Heart left ventricle (tissue), 16 donors: ENCODE measurements at places on chromosomes 5 and 9. TPM values are rescaled to one million over a fixed set of nuclear protein-coding genes. Genes with fewer than 3 reads are reported as not detected.

Gene C1QTNF3
- 11.6 TPM for total RNA-seq

DNA sequence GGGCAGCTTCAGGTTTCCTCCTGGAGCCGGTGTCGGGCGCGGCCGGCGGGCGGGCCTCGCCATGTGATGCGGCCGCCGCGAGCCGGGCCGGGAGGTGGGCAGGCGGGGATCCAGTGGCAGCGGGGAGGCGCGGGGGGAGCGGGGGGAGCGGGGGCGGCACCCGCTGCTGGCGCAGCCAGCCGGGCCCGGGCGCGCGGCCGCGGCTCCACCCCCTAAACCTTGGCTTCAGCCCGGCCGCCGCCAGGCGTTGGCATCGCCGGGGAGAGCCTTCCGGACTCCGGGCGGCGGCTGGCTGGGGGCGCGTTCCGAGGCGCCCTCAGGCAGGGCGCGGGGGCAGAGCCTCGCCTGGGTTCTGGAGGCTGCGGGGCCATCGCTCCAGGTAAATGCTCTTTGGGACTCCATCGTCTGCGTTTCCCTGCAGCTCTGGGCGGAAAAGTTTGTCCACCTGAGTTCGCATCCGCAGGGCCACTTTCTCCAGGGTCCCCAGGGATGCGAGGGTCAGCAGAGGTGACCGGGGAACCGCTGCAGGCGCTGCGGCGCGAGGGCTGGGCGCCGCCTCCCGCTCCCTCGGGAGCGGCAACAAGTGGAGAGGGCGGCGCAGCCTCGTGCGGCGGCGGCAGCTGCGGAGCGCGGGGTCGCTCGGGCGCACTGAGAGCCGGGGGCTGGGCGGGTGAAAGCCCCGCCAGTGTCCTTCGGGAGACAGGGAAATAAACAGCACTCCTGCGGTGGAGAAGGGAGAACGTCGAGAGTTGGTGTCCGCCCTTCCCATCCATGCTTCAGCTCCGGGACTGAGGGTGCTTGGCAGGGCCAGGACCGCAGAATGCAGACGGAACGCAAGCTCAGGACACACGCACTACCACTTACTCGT, at the start of gene ARHGEF28:
Gene ARHGEF28, plus strand, starts transcription at position 253 of the 868 bp plus-strand sequence. CDS start 58,656 bp downstream, outside the sequence.
- H3K4me1 ChIP-seq, result no peaks in the 10 kb centered on the region
- no peaks in the 10 kb centered on the region for H3K27me3 ChIP-seq
- H3K27ac ChIP-seq, result no peak within 1 kb of the TSS
- peak; percentile 47 for DNase-seq
- H3K4me3 ChIP-seq, result peak within 1 kb of the TSS; percentile 75
- no peaks in the 10 kb centered on the region for H3K36me3 ChIP-seq

- no peak overlapping the region for H3K27ac ChIP-seq
- no peak for DNase-seq
- H3K27me3 ChIP-seq, result no peaks in the 10 kb centered on the region
- H3K4me3 ChIP-seq, result no peak overlapping the region
- H3K36me3 ChIP-seq, result no peaks in the 10 kb centered on the region
Observed at GRCh38 chr9:136840140-136840876, 2.0 kb upstream of the AJM1 start.

- DNase-seq, result peak; percentile 87
- no peaks in the 10 kb centered on the region for H3K4me1 ChIP-seq
- no peaks in the 10 kb centered on the region for H3K36me3 ChIP-seq
- peak overlapping the region; percentile 80 for H3K27ac ChIP-seq
Observed at GRCh38 chr5:96384353-96384752, 48.7 kb downstream of the PCSK1 start.

- H3K27ac ChIP-seq, result no peak overlapping the region
- no peak for DNase-seq
- H3K4me1 ChIP-seq, result no peaks in the 10 kb centered on the region
- no peaks in the 10 kb centered on the region for H3K27me3 ChIP-seq
Observed at GRCh38 chr5:107269678-107270077, 401.1 kb downstream of the EFNA5 start.

DNA sequence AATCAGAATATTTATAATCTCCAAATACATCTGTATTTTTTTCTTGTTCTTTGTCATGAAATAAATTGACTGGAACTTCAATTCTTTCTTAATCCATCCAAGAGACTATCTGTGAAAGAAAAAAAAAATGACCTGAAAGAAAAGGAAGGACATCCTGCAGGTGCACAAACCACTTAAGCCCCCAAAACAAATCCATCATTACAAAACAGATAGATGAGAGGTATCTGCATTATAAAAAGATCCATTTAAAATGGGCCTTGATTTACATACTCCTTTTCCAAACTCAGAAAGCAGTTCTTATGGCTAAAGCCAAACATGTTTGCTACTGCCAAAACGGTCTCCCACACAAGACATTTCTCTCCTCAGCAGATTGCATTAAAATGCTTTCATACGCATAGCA, 85.5 kb downstream of the ELAVL2 start:
- H3K36me3 ChIP-seq, result no peaks in the 10 kb centered on the region
- no peaks in the 10 kb centered on the region for H3K4me1 ChIP-seq
- H3K4me3 ChIP-seq, result no peak overlapping the region
- no peaks in the 10 kb centered on the region for H3K27me3 ChIP-seq

GRCh38 chr5:1642221-1642620, 118.5 kb upstream of the LPCAT1 start:
- H3K27ac ChIP-seq, result no peak overlapping the region
- no peak overlapping the region for H3K4me3 ChIP-seq
- no peak for DNase-seq
- no peaks in the 10 kb centered on the region for H3K36me3 ChIP-seq

Gene PCDHGB7
- total RNA-seq, result 11.6 TPM

DNA sequence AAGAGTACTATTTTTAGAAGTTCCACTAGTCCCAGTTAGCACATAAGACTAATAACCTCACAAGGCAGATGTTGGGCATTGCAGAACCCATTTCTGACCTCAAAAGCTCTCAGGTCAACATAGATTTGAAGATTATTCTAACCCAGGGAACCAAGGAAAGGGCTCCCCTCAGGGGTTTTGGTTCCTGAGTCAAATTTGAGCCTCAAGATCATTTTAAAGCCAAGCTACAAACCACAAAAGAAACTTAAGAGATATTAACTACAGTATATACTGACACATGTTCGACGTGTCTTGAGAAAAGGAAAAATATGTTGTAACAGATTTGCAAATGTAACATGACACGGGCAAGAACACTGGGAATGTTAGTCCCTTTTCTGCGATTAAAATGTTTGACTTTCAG, 88.6 kb downstream of the GNAQ start:
- H3K4me3 ChIP-seq, result no peak overlapping the region
- no peaks in the 10 kb centered on the region for H3K36me3 ChIP-seq
- no peaks in the 10 kb centered on the region for H3K27me3 ChIP-seq
- H3K4me1 ChIP-seq, result peaks cover 39% of the 10 kb centered on the region

Gene SPTAN1
- total RNA-seq, result 273 TPM

GRCh38 chr9:113645978-113646253, 182.4 kb downstream of the RGS3 start:
- no peaks in the 10 kb centered on the region for H3K36me3 ChIP-seq
- H3K4me3 ChIP-seq, result no peak overlapping the region
- H3K27ac ChIP-seq, result no peak overlapping the region
- DNase-seq, result no peak

Gene OR1L8
- not detected for total RNA-seq

- no peaks in the 10 kb centered on the region for H3K36me3 ChIP-seq
- H3K27ac ChIP-seq, result no peak overlapping the region
- no peaks in the 10 kb centered on the region for H3K27me3 ChIP-seq
Observed at GRCh38 chr5:133713751-133714150, 101.4 kb upstream of the FSTL4 start.

- peak; percentile 42 for DNase-seq
- H3K27ac ChIP-seq, result peak overlapping the region; percentile 68
- H3K27me3 ChIP-seq, result no peaks in the 10 kb centered on the region
- peak overlapping the region; percentile 71 for H3K4me3 ChIP-seq
- H3K36me3 ChIP-seq, result no peaks in the 10 kb centered on the region
Observed at GRCh38 chr5:147509041-147509709, 693 bp downstream of the DPYSL3 start.

DNA sequence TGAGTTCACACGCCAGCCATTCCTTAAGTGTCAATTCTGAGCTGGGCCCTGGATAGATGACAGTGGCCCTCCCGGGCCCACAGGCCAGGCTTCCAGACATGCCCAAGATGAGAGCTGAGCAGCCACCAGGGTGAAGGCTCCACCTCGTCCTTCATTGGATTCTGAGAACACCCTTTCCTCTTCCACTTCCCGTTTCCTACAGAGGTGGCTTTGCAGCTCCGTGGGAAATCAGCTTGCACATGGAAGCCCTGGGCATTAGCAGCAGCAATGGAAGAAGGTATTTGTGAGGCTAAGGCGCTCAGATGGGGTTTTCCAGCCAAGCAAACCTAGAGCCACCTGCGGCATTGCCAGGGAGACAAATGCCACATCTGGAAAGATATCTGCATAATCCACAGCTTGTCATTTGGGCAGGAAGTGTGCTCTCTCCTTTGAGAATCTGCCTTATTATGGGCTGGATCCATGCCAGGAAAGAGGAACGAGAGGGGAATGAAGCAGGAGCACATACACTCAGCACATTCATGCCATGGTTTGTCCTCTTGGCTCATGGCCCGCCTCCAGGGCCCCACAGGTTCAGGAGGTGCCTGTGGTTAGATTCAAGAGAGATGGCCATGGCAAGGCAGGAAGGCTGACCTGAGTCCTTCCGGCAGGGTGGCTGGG, 34.1 kb downstream of the CFAP77 start:
- no peak overlapping the region for H3K4me3 ChIP-seq
- H3K36me3 ChIP-seq, result no peaks in the 10 kb centered on the region
- H3K27me3 ChIP-seq, result peaks cover 14% of the 10 kb centered on the region
- H3K4me1 ChIP-seq, result no peaks in the 10 kb centered on the region

- H3K27me3 ChIP-seq, result no peaks in the 10 kb centered on the region
- no peak for DNase-seq
Observed at GRCh38 chr9:84411683-84412267, 71.2 kb upstream of the SLC28A3 start.

GRCh38 chr9:70563431-70564204, 149.2 kb upstream of the KLF9 start:
- no peak for DNase-seq
- H3K4me1 ChIP-seq, result no peaks in the 10 kb centered on the region
- H3K36me3 ChIP-seq, result no peaks in the 10 kb centered on the region
- no peak overlapping the region for H3K4me3 ChIP-seq

DNA sequence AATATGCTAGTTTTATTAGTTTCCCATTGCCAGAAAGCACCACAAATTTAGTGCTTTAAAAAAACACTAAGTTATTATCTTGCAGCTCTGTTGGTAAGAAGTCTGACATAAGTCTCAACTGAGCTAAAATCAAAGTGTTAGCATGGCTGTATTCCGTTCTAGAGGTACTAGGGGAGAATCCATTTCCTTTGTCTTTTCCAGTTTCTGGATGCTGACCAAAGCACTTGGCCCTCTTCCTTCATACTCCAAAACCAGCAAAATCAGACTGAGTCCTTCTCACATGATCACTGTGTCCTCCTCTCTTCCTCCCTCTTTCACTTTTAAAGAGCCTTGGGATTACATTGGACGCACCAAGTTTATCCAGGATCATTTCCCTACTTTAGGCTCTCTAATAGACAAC, 9.5 kb downstream of the CDH18 start:
- H3K36me3 ChIP-seq, result no peaks in the 10 kb centered on the region
- H3K4me1 ChIP-seq, result no peaks in the 10 kb centered on the region
- H3K27ac ChIP-seq, result no peak overlapping the region

DNA sequence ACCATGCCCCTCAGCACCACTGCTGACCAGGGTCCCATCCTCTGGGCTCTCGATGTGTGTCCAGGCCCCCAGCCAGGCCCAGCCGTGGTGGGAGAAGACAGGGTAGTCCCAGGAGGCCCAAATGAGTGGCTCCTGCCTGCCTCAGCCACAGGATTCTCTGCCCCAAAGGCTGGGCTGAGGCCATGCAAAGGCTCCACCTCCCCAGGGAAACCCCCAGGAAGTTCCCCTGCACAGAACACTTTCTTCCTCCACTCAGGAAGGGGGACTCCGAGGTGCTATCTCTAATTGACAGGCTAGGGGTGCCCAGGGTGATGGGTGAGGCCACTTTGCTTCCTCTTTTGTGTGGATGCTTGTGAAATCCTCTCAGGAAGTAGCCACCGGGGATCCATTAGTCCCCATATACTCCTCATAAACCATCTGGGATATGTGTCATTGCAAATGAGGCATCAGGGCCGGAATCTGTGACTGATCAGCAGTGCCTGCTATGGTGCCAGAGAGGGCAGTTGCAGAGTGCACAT, 23.1 kb upstream of the TDRD7 start:
- DNase-seq, result no peak
- H3K36me3 ChIP-seq, result no peaks in the 10 kb centered on the region
- no peak overlapping the region for H3K4me3 ChIP-seq
- peaks cover 10% of the 10 kb centered on the region for H3K27me3 ChIP-seq

Gene HDAC3
- total RNA-seq, result 35.1 TPM

Gene MLLT3
- total RNA-seq, result 19.0 TPM

Gene FSD1L
- 9.0 TPM for total RNA-seq

DNA sequence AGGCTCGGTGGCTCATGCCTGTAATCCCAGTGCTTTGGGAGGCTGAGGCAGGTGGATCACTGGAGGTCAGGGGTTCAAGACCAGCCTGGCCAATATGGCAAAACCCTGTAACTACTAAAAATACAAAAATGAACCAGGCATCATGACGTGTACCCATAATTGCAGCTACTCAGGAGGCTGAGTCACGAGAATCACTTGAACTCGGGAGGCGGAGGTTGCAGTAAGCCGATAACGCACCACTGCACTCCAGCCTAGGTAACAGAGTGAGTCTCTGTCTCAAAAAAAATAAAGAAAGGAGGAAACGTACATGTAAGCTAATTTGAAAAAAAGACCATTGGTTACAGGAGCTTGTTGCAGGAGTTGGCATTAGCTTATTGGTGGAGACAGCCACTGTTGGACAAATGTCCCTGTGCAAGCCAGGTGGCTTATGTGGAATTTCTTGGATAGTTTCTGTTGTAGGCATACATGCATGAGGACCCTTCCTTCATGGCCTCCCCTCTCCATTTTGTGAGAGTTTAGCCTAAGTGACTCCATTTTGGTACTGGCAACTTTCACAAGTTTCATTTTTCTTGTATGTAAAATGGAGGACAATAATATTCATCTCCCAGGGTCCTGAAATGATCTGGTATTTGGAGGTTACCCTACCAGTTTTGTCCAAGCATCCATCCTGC, 16.8 kb upstream of the RAB14 start:
- DNase-seq, result no peak
- H3K4me3 ChIP-seq, result no peak overlapping the region
- H3K4me1 ChIP-seq, result peaks cover 4% of the 10 kb centered on the region
- H3K36me3 ChIP-seq, result no peaks in the 10 kb centered on the region
- H3K27me3 ChIP-seq, result no peaks in the 10 kb centered on the region

DNA sequence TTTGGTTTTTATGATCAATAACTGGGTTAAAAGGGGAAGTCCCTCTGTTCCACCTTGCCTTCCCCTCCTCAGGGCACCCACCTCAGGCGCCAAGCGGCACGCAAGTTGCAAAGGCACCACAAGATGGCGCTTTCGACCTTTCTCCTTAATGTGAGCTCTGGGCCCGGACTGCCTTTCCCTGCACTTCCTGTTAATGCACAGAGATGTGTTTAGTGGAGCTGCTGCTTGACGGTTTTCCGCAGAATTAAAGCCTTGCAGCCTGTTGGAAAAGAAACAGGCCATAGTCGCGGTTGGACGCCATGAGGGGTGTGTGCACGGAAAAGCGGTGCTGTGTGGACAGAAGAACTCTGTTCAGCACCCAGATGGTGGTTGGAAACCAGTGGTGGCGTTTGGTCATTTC, 17.9 kb downstream of the CXCL14 start:
- no peak overlapping the region for H3K27ac ChIP-seq
- no peaks in the 10 kb centered on the region for H3K36me3 ChIP-seq
- H3K4me3 ChIP-seq, result no peak overlapping the region
- H3K27me3 ChIP-seq, result no peaks in the 10 kb centered on the region
